ENCODE measurements at places on chromosomes 1 and 21.

- DNase-seq = no peak
Observed at GRCh38 chr1:171221665-171222591, 26.4 kb upstream of the FMO1 start.

- DNase-seq = no peak
Observed at GRCh38 chr1:50631161-50631560, 207.9 kb upstream of the DMRTA2 start.

DNA sequence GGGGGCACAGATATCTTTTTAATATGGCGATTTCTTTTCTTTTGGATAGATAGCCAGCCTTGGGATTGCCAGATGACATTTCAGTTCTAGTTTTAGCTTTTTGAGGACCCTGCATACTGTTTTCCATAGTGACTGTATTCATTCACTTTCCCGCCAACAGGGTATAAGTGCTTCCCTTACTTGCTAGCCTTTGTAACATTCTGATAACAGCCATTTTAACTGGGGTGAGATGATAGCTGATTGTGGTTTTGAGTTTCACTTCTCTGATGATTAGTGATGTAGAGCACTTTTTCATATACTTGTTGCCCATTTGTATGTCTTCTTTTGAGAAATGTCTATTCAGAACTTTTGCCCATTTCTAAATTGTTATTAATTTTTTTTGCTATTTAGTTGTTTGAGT is 151.9 kb downstream of the NTPCR start:
- DNase-seq = no peak

- DNase-seq = peak; percentile 81
Observed at GRCh38 chr1:64470665-64471217, 812 bp downstream of the CACHD1 start.

- no peak for DNase-seq
Observed at GRCh38 chr1:44222397-44223186, 9.3 kb downstream of the DMAP1 start.

DNA sequence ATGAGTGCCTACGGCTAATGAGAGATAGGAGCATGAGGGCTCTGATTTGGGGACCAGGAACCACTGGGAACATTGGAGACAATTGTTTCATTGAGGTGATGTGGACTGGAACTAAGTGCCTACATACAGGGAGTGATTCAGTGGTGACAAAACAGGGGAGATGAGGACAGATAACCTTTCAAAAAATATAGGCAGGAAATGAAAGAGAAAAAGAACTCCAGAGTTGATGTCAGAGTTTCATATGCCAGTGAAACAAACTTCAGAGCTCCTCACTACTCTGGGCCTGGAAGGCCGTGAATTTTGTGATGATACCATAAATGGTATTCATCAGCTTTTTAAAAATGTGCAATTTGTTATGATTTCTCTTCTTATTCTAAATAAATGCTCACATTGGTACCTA is 39.3 kb downstream of the FASLG start:
- no peak for DNase-seq

- DNase-seq = no peak
Observed at GRCh38 chr21:31267644-31268043, 76.4 kb downstream of the TIAM1 start.

GRCh38 chr1:207006083-207006482 is 26.5 kb downstream of the C1orf116 start:
- no peak for DNase-seq

- no peak for DNase-seq
Observed at GRCh38 chr1:234933475-234933874, 195.2 kb downstream of the TOMM20 start.

DNA sequence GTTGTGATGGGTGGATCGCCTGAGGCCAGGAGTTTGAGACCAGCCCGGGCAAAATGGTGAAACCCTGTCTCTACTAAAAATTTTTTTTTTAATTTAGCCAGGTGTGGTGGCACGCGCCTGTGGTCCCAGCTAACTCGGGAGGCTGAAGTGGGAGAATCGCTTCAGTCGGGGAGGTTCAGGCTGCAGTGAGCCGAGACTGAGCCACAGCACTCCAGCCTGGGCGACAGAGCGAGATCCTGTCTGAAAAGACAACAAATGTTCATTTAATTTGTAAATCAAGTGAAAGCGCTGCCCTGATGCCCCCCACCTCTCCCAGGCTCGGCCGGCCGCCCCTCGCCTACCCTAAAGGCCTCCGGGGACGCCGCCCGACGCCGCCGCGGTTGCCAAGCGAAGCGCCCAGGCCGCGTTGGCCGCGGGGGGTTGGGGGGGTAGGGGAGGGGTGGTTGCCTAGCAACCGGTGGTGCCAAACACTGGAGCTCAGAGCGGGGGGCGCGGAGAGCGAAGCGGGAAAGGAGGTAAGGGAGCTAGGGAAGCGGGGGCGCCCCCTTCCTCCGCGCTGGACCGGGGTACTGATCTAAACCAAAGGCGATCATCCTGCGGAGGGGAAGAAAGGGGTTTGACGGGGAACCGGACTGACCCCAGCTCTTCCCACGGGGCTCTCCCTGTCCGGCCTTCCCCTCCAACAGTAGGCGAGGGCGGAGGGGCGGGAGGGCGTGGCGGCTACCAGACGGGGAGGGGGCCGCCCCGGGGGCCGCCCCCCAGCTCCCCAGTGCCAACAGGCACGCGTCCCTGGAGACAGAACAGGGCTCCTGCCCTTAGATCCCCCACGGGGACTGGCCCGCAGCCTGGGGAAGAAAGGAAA is at the start of gene TEKT2:
Gene TEKT2, plus strand, starts transcription at position 460 of the 862 bp plus-strand sequence. CDS start 828 bp downstream, outside the sequence.
- DNase-seq = peak; percentile 87

DNA sequence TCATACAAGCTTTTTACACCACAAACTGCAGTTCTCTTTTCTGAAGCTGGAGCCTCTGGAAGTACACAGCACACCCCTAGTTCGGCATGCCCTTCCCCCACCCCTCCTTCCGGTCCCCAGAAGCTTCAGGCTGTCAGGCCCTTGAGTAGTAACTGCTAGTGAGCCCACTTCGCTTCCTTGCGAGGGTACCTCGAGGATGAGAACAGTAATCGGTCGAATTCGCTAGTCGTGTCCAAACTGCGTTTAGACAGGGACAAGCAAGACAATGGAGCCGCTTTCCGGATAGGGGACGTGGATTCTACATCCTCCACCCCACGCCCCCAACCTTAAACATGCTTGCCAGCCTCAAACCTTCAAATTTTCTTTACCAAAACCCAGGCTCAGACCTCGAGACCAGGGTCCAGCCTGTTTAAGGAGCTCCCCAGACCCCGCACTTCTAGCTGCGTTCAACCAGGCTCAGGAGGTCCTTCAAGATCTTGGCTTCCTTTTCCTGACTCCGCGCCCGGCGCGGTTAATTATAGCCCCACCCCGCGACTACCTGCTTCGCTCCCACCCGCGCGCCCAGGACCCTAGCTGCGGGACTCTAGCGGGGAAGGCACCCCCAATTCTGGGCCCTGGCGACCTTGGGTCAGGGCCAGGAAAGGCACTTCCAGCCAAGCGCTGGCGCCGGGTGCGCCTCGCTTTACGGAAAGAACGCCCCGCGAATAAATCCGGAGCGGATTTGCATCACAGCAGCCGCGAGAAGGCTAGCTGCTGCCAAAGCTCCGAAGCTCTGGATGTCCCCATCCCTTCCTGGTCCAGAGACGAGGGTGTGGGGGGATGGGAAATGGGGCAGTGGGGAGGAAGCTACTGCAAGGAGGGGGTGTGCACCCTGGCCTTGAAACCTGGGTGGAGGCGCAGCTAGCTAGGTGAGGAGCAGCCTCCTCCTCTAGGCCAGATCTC is 8.1 kb upstream of the TSPAN1 start:
- DNase-seq = peak; percentile 72

GRCh38 chr1:41361495-41362356 is 492 bp downstream of the FOXO6 start:
- peak; percentile 72 for DNase-seq

DNA sequence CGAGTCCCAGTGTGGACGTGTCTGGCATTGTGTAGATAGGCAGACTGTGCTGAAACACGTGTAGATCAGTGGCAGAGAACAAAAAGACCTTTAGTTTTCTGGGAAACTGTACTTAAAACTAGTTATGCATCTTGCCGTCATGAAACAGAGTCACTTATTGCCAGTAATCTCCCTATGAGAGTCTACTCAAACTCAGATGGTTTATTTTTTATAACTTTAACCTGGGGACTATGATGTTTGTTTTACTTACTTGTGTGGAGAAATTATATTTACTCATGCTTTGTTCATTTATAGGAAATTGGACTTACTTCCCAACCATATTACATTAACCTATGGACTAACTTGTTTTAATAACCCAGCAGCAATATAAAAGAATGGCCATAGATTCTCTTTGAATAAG is 54.1 kb upstream of the ABCG1 start:
- DNase-seq = no peak

- no peak for DNase-seq
Observed at GRCh38 chr1:228850141-228851100, 115.1 kb downstream of the RHOU start.

Data from left forelimb (tissue), 1 donor.